Cerebellar nuclear complex (tissue), 1 donor: ENCODE measurements at places on chromosomes 16 and 17.

DNA sequence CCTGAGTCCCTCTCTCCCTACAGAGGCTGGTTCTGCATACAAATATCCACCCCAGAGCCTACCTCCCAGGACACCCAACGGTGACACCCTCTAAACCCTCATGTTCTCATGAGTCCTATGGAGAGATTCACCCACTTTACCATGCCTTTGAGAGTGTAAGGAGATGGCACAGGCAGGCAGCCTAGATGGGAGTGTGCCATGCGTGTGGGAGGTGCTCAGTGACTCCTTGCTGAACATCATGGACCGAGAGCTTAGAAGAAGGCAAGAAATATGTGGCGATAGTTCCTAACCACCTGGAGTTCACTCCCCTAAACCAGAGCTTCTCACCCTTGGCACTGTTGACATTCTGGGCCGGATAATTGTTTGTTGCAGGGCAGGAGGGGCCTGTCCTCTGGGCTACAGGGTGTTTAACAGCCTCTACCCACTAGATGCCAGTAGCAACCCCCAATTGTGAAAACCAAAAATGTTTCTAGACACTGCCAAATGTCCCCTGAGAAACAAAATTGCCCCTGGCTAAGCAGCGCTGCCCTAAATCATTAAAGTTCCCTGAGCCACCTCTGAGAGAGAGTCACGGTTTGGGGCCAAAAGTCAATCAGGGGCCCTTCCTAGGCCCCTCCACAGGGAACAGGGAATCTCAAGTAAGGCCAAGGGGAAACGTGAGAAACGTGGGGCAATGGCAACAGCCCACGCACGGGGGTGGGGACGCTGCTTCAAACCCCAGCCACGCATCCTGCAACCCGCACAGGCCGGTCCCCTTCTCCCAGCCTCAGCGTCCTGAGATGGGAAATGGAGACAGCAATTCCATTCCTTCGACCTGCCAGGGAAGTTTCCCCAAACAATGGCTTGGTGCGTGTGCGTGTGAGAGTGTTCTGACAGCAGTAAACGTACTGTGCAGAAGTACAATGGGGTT lies 66.8 kb downstream of the C16orf78 start:
- DNase-seq: no peak

GRCh38 chr17:46944931-46945330 lies 22.0 kb downstream of the GOSR2 start:
- DNase-seq: no peak

- DNase-seq: no peak
Observed at GRCh38 chr17:28130472-28130871, 88.0 kb downstream of the NLK start.

DNA sequence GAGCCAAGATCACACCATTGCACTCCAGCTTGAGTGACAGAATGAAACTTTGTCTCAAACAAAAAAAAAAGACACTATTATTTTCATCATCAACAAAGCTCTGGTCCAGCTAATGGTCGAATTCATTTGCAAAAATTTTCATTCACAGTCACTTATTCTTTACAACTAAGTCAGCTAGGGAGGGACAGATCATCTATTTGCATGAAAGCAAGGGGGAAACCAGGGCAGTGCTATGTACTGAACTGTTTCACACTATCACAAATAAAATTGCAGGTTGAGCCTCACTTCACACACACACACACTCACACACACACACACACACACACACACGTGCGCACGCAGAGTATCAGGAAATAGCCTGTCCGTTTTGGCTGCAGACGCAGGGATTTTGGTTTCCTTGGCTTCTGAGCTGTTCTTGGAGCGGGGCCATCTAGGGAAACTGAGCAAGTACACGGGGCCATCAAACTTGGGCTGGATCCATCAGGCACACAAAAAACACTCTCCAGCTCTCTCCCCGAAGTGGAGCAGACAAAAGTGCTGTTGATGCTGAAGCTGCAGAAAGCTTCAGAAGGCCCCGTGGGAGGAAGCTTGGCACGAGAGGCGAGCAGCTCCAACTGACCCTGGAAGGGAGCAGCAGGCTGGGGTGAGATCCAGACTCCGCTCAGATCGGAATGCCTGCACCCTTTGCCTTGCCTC lies 44.3 kb upstream of the HELZ start:
- DNase-seq: no peak

DNA sequence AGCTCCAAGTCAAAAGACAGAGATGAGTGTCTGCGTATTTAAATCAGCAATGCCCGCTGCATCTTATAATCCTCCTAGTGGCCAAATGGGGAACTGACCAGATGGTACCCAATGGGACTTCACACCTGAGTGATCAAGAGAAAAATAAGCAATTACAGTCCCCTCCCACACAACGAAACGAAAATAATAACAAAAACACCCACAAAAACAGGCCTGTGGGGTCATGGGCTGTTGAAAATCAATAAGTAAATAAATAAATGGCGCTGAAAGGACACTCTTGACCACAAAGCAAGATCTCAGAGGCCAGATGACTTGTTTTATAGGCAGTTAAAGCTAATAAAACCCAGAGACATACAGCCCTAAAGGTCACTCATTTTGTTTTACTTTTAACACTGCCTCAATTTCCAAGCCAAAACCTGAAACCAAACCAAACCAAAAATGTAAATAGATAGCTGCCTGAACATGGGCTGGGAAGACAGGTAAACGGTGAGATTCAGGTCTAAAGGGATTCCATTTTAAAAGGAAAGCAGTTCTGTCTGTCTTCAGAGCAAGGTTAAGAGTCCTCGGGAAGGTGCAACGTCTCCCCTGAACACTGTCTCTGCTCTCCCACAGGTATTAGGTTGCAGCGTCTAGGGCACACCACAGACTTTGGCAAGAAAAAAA lies 1.3 kb downstream of the ZNF821 start:
- DNase-seq: peak; percentile 74

DNA sequence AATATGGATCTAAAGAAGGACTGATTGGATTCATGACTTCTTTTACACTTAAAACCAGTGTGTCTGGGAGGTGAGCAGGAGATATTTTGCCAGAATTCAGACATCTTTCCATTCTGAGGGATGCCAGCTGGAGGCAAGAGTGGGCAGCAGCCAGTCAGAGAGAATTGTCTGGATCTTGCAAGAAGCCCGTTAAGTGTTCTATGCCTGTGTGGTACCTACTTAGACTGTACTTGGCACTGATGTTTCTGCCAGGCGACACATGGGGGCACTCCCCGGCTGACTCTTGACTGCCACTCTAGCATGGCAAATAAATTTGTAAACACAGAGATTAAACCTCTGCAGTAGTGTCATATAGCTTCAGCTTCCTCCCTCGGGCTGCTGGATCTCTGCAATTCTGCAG lies 247.7 kb downstream of the UTP18 start:
- DNase-seq: no peak

DNA sequence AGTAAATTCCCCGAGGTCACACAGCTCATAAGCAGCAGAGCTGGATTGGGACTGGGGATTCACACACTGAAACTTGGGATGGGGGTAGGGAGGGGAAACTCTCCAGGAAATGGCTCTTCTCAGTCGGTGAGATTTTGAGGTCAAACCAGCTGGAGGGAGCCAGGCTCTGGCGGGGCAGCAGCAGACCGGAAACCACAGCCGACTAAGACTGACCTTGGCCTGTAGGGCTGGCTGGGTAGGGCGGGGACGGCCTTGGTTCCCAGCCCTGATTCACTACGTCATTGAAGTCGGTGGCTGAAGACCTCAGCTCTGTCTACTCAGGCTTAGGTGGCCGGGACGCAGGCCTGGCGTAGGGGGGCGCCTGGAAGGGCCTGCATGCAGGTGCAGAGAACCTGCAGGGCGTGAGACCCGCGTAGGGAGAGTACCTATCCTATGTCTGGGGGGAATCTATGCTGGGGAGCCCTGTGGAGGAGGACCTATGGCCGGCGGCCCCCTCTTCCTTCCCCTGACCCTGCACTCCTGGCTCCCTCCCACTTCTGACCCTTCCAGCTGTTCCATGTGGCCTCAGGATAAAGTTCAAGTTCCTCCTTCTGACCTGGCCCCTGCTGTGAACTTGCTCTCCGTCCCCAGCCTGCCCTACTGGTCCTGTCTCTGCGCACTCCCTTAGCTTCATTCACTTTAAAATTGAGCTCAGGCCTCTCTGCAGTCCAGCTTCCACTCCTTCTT lies 11.9 kb upstream of the SLC4A1 start:
- no peak for DNase-seq

GRCh38 chr17:62625870-62626200 lies 1.6 kb upstream of the MRC2 start:
- DNase-seq: no peak

DNA sequence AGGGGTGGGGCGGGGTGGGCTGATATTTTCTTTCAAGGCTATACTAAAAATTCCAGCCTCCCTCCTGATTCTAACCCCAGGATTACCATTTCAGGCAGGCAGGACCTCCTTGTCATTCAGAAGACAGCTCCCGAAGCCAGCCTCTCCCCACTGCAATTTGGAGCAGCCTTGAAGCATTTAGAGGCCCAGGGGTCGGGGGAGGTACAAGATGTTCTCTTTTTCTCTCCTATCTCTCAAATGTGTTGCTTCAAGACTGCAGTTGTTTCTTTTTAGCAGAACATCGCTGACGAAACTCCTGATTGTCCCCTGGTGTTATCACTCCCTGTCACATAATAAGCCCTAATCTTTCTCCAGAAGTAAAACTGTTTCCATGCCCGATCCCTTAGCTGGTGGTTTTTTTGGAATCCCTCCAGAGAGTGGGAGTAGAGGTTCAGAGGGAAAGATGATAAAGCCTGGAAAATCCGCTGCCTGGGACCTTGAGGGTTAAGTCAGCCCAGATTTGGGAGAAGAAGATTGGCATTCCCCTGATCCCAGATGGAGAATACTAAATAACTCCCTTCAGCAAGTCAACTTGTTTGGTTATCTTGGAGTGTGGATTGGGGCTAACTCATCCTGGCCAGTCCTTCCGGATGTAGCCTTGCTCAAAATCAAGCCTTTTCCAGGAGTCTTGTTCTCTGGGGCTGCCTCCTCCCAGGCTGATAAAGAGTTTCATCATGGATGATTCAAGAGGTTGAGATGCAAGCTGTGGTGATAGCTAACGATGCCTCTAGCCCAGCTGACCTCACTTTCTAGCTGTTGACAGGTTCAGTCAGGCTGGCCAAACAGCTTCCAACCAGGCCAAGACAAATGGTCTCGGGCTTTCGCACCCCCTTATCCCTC lies 71.3 kb downstream of the SOX9 start:
- DNase-seq: no peak

- no peak for DNase-seq
Observed at GRCh38 chr17:48587276-48588073, 2.6 kb downstream of the HOXB3 start.

DNA sequence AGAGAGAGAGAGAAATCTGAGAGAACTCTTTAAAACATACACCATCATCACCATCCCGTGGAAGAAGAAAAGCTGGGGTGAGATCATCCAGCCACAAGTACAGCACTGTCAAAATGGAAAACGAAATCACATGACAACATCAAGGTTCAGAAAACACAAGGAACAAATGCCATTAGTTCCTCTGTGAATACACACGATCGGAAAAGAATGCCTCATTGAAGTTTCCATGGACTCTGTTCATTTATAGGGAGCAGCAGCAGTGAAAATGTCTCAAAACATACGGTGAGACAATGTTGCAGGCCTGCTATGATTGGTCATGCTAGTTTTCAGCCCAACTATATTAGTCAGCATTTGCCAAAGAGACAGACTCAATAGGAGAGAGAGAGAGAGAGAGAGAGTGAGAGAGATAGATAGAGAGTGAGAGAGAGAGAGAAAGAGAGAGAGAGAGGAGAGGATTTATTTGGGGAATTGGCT lies 4.4 kb downstream of the CFAP97D1 start:
- no peak for DNase-seq

GRCh38 chr17:35978346-35978745 lies 3.0 kb downstream of the CCL16 start:
- no peak for DNase-seq

DNA sequence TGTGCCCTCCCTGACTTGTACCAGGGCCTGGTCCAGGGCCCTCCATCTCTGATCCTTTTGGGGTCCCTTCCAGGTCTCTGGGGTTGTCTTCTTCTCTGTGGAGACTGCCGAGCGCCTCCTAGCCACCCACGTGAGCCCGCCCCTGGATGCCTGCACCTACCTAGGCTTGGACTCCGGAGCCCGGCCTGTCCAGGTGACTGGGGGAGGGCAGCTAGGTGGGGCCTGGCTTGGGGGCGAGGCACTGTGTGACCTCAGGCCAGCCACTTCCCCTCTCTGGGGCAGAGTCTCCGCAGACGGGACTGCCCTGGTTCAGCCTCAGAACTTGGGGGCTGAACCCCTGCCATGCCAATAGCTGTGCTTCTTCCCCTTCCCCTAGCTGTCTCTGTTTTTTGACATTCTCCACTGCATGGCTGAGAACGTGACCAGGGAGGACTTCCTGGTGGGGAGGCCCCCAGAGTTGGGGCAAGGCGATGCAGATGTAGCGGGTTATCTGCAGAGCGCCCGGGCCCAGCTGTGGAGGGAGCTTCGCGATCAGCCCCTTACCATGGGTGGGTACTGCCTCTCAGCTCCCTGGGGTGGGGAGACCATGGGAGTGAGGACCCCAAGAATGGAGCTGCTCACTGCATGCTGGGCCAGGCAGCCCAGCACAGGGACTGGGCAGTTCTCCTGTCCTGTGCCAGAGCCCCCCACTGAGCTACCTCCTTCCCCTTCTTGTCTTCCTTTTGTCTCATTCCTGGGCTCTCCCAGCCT lies 14.6 kb downstream of the FCSK start:
- DNase-seq: no peak

GRCh38 chr16:65068151-65068740 lies 53.6 kb downstream of the CDH11 start:
- no peak for DNase-seq

GRCh38 chr16:28163699-28164098 lies 48.1 kb downstream of the XPO6 start:
- no peak for DNase-seq

GRCh38 chr17:2025622-2026309 lies 632 bp upstream of the RTN4RL1 start:
- DNase-seq: no peak

- DNase-seq: no peak
Observed at GRCh38 chr16:31143011-31143693, 6.7 kb downstream of the PRSS36 start.

DNA sequence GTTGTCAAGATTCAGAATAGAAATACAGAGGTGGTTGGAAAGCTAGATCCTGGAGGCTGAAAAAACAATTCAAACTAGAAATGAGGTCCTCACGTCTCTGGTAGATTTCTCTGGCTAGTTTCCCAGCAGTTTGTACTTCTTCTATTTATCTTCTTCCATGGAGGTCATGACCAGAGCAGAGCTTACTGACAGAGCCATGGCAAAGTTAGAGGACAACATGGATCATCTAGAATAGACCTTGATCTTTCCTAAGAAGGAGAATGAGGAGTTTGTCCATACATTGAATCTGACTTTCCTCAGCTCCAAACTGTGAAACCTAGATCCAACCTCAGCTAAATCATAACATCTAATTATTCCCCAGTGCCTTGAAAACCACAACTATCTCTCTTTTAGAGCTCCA lies 900.8 kb upstream of the GOT2 start:
- DNase-seq: no peak

DNA sequence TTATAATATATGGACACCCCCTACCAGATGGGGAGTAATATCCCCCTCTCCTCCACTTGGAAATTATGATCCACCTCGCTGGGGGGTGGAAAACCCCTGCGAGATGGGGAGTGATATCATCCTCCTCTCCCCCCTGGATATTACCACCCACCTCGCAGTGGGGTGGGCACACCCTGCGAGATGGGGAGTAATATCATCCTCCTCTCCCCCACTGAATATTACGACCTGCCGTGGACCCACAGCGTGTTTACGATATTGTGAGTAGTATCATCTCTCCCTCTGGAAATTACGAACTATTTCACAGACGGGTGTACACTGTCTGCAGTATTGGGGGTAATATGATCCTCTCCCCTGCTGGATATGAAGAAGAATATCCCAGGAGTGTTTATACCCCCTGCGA lies 228.3 kb upstream of the WSCD1 start:
- DNase-seq: no peak

- DNase-seq: no peak
Observed at GRCh38 chr16:28880955-28881354, 2.7 kb downstream of the ATP2A1 start.
